ENCODE measurements at places on chromosomes 7 and 10. TPM values are rescaled to one million over a fixed set of nuclear protein-coding genes. Genes with fewer than 3 reads are reported as not detected.

GNAI1 gene
- total RNA-seq = 50.6 TPM

ARID5B gene
- total RNA-seq = 9.5 TPM

GOLGA7B gene
- 0.05 TPM for total RNA-seq

IGFBP3 gene
- total RNA-seq = 71.4 TPM

AASS gene
- total RNA-seq = 11.2 TPM

ZNF32 gene
- total RNA-seq = 19.9 TPM

CELF2 gene
- total RNA-seq = 15.6 TPM

C10orf143 gene
- total RNA-seq = not detected

SUN3 gene
- total RNA-seq = not detected

SPDYE2 gene
- total RNA-seq = not detected

RNF148 gene
- total RNA-seq = 0.44 TPM

PRSS2 gene
- not detected for total RNA-seq

CNPY1 gene
- not detected for total RNA-seq

All from mammary microvascular endothelial cell (primary cell).